ENCODE measurements at places on chromosomes 2 and 18. TPM values are rescaled to one million over a fixed set of nuclear protein-coding genes. Genes with fewer than 3 reads are reported as not detected.
A peak's percentile ranks its signal among the peaks of the same experiment; 100 is the strongest.

AMER3 gene
- total RNA-seq = not detected

LRRTM1 gene
- total RNA-seq = not detected

MROH2A gene
- not detected for total RNA-seq

EHBP1 gene
- 30.0 TPM for total RNA-seq

ASXL3 gene
- total RNA-seq = not detected

DNAJB2 gene
- total RNA-seq = 40.1 TPM

LTBP1 gene
- 14.4 TPM for total RNA-seq

- peak; percentile 82 for DNase-seq
Measured at GRCh38 chr18:9684881-9685614, 23.1 kb upstream of the RAB31 start.

- no peak for DNase-seq
Measured at GRCh38 chr2:127059559-127059958, 47.4 kb downstream of the BIN1 start.

GRCh38 chr2:98702858-98703620 is 27.9 kb downstream of the MGAT4A start:
- no peak for DNase-seq

DNA sequence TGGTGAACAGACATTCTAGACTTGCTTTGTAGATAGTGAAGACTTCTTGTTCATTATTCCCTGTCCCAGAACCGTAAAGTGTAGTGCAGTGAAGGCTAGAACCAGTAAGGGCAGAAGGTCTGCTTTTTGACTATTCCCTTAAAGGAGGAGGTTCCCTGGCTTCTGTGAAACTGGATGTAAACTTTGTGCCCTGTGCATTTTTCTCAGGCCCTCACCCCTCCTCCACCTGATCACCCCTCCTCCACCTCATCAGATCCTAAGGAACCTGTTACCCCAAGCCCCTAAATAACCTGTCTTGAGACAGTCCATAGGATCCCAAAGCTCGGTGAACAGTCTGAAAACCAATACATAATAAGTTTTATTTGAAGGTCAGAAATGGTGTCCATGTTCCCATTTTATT is 33.7 kb downstream of the SFT2D3 start:
- DNase-seq = no peak

GRCh38 chr2:184920451-184920965 is 322.2 kb downstream of the ZNF804A start:
- peak; percentile 14 for DNase-seq

DNA sequence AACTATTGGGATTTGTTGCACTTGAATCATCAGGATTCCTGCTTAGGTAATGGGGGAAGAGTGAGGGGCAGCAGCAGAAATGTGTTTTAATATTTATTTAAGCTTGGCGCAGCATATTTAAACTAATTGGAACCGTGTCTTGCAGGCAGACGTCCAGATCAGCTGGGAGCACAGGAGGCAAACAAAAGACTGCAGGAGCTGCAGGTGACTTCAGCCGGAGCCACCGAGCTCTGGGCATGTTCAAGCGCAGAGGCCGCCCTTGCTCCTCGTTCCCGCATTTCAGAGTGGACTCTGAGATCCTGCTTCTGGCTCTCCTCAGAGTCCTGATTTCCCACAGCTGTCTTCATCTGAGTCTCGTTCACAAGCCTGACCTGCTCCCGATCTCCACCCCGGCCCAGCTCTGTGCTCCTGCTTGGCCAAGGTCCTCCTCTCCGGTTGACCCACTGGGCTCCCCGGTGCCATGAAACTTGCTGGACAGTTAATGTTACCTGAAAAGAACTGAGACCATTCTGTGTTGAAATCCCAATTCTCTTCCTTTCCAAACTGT is 475.5 kb downstream of the SOX11 start:
- no peak for DNase-seq

- no peak for DNase-seq
Measured at GRCh38 chr2:122390406-122390805, 635.0 kb downstream of the TSN start.

DNA sequence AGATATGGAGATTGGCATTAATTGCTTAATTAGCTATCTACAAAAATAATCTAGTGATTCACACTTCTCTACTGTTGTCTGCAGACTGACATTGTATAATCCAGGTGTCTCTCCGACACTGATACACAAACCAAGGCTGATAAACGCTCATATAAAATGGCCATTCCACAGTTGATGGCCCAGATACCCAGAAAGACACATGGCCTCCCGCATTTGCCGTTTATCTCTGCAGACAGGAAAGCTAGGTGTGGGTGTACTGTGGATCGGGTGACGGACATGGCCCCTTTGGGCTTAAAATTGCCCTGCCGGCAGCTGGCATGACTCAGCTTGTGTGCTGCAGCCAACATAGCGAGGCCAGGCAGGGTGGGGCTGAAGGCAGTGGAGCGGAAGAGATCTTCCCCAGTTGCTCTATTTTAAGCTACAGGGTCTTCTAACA is 18.5 kb downstream of the PMAIP1 start:
- DNase-seq = peak; percentile 95

GRCh38 chr2:157337978-157338377 is 12.4 kb upstream of the ERMN start:
- DNase-seq = no peak

GRCh38 chr2:226135861-226136548 is 663.6 kb downstream of the IRS1 start:
- DNase-seq = peak; percentile 44

- DNase-seq = no peak
Measured at GRCh38 chr2:240602266-240603050, 15.9 kb downstream of the CAPN10 start.
